T follicular helper cell (primary cell): ENCODE measurements at places on chromosomes 13 and 19.

GRCh38 chr13:26980099-26981031 lies 191.2 kb downstream of the USP12 start:
- DNase-seq: no peak

- no peak for DNase-seq
Measured at GRCh38 chr13:108981407-108981806, 352.0 kb downstream of the MYO16 start.

DNA sequence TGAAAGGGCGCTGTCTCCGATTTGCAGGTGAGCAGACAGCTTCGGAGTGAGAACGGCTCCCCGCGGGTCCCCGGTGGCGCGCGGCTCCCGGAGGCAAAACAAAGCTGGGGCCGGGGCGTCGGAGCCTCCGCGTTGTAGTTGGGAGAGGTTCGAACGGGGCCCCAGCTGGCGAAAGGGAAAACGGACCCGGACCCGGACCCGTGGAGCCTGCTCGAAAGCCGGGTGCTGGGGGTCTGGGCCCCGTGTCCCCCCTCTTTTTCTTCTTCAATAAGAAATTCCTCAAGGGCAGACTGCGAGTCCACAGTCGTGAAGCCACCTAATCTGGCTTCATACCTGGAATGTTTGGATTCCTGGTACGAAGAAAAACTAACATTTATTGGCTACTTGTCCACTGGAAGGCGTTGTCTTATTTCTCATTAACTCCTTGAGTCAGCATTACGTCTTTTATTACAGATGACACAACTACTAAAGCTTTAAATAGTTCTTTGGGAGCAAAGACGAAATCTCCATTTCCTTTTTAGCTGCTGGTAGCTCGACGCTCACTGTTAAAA lies 632 bp upstream of the MTIF3 start:
- DNase-seq: no peak

- DNase-seq: no peak
Measured at GRCh38 chr13:107721125-107721869, 494.0 kb downstream of the LIG4 start.

- DNase-seq: no peak
Measured at GRCh38 chr13:49810567-49811526, 18.4 kb upstream of the KPNA3 start.

DNA sequence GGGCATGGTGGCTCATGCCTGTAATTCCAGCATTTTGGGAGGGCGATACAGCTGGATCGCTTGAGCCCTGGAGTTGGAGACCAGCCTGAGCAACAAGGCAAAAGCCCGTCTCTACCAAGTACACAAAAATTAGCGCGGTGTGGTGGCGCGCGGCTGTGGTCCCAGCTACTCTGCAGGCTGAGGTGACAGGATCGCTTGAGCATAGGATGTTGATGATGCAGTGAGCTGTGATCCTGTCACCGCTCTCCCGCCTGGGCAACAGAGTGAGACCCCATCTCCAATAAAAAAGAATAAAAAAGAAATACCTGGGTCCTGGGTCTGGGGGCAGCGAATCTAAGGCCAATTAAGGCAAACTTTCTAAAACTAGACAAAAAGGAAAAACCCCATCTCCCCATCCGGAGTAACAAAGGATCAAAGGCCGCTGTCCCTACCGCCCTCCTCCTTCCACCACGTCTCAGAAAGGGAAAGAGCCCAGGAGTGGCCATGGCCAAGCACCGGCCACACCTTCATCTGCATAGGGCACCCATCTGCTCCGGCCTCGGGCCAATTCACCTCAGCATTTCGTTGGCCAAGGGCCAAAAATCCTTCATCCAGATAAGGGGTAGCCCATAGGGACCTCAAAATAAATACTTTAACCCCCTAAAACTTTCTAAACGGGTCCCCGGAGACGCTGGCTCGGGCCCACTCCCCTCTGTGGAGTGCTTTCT lies 851 bp downstream of the ZNF320 start:
- DNase-seq: no peak

- DNase-seq: no peak
Measured at GRCh38 chr19:4115818-4116385, 8.0 kb downstream of the MAP2K2 start.

DNA sequence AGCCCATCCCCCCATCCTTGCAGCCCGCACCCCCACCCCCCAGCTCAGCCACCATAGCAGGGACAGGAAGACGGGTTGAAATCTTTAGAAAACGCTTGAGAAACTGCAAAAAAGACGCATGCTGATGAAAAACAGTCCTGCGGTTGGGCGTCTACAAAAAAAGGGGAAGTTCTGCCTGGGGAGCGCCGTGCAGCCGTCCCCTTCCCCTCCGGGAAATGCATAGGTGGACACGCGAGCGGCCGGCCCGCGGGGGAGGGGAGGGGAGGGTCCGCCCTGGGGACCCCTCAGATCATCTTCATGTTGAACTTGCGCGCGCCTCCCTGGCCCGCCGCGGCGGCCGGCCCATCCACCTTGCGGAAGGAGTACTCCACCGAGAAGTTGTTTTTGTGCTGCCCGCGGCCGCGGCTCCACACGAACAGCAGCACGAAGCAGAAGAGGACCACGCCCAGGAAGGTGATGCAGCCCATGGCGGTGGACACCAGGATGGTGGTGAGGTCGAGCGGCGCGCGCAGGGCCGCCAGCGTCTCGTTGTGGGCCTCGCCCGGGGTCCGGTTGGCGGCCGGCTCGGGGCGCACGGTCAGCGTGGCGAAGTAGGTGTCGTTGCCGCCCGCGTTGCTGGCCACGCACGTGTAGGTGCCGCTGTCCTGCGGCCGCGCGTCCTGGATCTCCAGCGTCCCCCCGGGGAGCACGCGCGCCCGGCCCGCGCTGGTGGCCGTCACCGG lies 7.9 kb upstream of the PEAK3 start:
- DNase-seq: no peak

DNA sequence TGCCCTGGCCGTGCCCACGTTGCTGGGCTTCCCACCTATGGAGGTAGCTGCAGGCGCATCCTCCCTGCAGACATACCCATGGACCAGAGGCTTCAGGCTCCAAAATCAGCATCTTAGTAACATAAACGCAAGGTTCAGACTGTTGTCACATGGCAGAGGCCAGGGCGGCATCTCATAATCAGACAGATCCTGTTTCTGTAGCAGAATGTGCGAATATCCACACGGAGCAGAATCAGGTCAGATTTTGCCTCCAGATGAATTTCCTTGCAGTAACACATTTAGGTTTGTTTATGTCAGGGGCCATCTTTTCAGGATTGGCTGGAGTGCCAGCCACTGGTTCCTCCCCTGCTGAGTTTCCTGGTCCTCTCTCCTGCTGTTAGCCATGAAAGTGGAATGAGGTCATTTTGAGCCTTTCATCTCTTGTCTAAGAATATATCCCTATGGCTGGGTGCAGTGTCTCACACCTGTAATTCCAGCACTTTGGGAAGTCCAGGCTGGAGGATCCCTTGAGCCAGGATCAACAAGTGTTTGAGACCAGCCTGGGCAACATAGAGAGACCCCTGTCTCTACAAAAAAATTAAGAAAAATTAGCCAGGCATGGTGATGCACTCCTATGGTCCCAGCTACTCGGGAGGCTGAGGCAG lies 20.5 kb downstream of the SMARCA4 start:
- no peak for DNase-seq

GRCh38 chr13:113148407-113148806 lies 10.0 kb upstream of the PROZ start:
- no peak for DNase-seq

GRCh38 chr13:35720690-35721554 lies 244.4 kb upstream of the MAB21L1 start:
- DNase-seq: no peak

DNA sequence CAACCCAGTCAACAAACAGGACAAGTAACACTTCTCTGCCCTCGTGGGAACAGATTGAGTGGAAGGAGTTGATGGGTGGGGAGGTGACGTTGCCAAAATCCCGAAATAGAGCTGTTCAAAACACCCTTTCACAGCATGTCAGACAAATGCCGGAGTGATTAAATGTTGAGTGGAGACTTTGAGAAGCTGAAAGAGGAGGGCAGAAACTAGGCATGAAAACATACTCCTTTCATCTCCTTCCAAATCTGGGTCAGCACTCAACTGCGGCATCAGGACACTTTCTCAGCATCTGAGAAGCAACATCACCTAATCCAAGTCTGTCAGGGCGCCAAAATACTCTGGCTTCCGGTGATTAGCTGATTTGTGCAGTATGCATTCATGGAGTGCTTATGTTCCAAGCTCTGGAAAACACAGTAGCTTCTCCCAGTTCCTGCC lies 51.5 kb upstream of the MRI1 start:
- DNase-seq: no peak

DNA sequence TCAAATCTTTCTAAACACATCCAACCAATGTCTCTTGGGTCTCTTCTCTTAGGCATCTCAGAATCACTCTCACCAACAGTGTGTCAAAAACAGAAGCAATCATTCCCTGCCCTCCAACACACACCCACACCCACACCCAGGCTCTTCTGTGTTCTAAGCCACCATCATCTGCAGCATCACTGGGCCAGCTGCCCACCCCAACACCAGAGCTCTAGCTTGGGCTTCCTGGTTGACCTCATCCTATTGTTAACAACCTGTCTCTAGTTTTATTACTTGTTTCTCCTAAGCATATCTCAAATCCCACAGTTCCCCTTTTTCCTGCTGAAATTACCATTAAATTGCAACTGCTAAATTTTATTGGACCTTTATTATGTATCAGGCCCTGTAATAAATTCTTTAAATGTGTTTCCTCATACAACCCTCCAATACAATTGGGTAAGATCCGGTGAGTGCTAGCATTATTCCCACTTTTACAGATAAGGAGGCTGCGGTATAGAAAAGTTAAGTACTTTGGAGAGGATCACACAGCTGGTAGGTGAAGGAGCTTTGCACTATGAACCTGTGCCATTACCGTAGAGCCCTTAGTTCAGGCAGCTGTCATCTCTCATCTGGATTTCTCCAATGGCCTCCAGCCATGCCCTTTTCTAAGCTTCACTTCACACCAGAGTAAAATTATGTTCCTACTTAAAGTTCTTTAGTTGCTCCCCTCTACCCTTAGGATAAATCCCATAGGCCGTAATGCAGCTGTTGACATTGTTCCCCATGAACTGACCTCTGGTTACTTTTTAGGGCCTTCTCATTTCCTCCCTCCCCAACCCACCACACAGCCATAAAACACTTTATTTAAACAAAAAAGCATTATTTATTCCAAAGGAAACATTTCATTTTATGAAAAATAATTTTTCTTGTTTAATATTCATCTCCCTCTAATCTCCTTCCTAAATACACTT lies 227.7 kb downstream of the B3GLCT start:
- no peak for DNase-seq

GRCh38 chr19:34298891-34299520 lies 44.7 kb downstream of the GARRE1 start:
- no peak for DNase-seq

DNA sequence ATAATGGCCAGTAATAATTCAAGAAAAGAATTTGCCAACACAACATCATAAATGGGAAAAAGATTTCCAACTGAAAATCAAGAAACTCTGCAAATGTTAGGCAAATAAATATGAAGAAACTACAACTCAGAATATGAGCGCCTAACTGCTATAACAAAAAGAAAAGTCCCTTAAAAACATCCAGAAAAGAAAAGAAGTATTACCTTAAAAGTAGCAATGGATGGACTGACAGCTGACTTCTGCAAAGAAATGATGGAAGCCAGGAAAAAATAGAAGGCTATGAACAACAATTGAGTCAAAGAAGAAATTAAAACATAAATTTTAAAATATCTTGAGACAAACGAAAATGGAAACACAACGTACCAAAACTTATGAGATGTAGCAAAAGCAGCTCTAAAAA lies 482.3 kb upstream of the ZNF507 start:
- DNase-seq: no peak

DNA sequence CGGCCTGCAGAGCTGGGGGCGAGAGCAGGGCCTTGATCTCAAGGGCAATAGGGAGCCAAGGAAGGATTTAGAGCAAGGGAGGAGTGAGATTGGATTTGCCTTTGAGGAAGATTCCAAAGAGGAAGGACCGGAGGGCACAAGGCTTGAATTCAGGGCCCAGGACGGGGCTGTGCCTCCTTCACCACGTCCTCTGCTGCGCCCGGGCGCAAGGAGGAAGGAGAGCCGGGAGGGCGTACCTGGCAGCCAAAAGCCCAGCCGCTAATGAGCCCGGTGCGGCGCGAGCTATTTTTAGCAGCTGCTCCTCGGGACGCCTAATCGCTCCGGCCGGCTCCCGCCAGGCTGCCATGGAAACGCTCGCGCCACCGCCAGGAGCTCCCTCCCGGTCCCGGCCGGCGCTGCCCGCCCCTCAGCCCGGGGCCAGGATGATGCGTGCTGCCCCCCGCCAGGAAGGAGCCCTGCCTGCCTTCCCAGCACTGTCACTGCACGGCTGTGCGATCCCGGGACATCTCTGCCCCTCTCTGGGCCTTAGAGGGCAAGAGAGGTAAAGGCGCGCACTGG lies 31.3 kb downstream of the TINCR start:
- no peak for DNase-seq

GRCh38 chr13:48188131-48188530 lies 44.9 kb upstream of the ITM2B start:
- no peak for DNase-seq

DNA sequence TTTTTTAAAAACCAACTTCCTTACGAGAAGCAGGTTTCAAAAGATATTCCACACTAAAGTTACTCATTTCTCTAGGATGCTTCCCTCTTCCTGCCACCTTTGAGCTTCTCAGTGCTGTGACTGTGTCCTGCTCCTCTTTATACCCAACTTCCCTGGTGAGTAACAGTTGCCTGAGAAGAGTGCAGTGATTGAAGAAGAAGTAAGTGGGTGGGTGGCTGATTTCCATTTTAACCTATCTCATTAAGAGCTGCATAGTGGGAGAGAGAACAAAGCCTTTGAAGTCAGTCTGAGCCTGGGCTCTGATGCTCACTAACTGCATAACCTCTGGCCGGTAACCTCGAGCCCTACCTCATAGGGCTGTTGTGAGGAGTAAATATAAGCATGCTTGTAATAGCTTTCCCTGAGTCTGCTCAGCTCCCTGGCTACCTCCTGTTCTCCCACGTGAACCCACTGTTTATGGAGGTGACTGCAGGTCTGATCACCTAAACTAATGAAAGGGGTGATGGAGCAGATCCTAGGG lies 977.3 kb downstream of the UQCRFS1 start:
- no peak for DNase-seq

- no peak for DNase-seq
Measured at GRCh38 chr19:13507053-13507611, 853 bp upstream of the CACNA1A start.

GRCh38 chr19:8323781-8324185 lies 2.5 kb downstream of the RPS28 start:
- no peak for DNase-seq

DNA sequence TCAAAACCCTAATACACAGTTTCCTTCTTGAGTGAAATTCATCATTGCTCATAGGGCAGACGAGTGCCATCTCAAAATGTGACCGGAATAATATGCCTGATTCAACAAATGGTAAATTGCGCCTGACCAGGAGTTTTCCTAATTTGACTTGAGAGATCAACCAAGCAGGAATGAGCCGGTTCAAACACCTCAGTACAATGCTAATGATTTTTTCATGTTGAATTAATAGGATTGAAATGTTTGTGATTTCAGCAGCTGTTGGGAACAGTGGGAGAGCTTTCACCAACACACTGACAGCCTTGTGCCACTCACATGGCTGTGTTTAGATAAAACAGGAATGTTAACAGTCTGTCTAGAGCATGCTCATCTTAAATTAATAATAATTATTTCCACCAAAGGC lies 484.8 kb downstream of the PCDH9 start:
- DNase-seq: no peak

GRCh38 chr19:13094106-13094504 lies 8.6 kb downstream of the LYL1 start:
- DNase-seq: no peak
